RPMI8226 (cell line): ENCODE measurements at places on chromosomes 12 and 14.

DNA sequence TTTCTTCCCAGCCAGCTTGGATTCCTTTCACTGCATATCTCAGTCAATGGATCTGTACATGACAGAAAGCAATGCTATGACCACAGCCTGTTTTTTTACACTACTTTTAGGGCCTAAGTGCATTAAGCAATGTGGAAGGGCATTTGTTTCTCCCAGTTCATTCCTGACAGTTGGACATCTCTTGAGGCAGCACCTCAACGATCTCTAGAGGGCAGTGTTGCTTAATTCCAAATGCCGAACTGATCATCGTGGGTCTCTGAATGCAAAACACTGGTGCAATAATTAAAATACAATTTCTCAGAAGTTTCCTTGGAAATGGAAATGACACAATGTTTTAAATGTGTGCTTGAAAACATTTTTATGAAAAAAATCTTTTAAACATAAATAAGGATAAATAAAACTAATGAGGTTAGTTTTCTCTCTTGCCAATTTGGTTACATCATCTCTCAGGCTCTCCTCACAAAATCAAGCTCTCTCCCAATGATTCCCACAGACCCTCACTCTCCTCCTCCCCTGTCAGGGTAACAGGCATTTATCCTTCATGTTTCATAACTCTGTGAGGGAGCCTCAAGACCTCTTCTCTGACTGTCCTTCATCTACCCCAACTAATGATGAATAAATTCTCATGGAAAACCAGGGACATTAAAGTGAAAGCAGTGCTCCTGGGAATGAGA, 192.4 kb upstream of the SLC16A7 start:
- DNase-seq: peak; percentile 51

DNA sequence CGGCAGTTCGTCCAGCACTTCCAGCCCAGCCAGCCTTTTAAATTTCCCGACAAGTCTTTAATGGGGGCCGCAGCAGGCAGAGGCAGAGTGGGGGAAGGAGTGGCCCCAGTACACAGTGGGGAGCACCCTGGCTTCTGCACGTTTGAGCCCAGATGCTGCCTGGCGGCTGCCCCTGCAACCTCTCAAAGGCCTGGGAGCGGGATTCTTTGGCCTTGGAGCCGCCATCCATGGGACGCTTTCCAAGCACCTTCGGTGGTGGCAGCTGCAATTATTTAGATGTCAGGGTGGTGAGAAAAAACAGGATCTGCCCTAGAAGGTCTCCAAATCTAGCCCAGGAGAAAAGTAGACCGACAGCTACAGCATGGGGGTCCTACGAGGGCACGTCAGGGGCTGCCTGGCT, 46.0 kb downstream of the FAM222A start:
- no peak for DNase-seq

DNA sequence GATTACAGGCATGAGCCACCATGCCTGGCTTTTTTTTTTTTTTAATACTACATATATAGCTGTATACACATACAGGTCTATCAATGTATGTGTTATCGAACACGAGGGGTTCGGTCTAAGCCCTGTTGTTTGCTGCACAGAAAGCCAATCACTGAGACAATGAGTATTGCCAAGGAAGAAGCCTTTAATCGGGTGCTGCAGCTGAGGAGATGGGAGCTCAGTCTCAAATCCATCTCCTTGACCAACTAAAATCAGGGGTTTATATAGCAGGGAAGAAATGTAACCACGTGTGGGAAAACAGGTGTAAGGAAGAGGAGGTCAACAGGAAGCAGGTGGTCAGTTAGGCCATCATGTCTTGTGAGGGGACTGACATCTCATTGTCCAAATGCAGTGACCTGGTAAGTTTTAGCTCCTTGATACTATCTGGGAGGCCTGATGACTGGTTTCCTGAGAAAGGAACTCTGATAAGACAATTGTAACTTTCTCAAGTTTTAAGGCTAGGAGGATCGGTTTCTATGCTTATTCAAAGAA, 80.9 kb upstream of the MAP1LC3B2 start:
- no peak for DNase-seq

DNA sequence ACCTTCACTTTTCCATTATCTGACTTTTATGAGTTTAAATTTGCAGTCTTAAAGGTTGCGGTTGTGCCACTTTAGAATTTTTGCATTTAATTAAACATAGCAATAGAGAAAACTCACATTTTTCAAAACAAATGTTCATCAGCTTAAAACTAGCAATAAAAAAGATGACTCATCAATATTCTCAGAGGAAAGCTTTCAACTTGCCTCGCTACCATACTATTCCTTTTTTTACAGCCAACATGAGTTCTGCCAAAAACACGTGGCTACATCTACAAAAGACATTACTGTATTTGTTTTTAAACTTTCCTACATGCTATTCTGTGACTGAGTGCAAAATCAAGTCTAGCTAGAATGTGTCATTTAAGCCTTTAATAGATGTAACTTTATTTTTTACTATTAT, 497.1 kb downstream of the RPS29 start:
- no peak for DNase-seq

- peak; percentile 98 for DNase-seq
Observed at GRCh38 chr12:4119157-4119761, 154.3 kb upstream of the CCND2 start.

- DNase-seq: no peak
Observed at GRCh38 chr12:69026336-69026735, 93.4 kb upstream of the CPM start.

GRCh38 chr12:12872139-12872933, 19.0 kb upstream of the GPRC5A start:
- DNase-seq: no peak

GRCh38 chr12:73951956-73952703, 585.5 kb upstream of the ATXN7L3B start:
- DNase-seq: no peak

- DNase-seq: peak; percentile 90
Observed at GRCh38 chr12:27667540-27667939, 28.7 kb upstream of the REP15 start.

- no peak for DNase-seq
Observed at GRCh38 chr12:96190413-96191108, 3.6 kb upstream of the ELK3 start.

GRCh38 chr14:99189201-99189801, 82.7 kb downstream of the BCL11B start:
- DNase-seq: no peak

GRCh38 chr14:104309657-104310369, 171.4 kb downstream of the KIF26A start:
- no peak for DNase-seq

- DNase-seq: peak; percentile 69
Observed at GRCh38 chr12:6703631-6704030, 3.0 kb upstream of the PIANP start.

DNA sequence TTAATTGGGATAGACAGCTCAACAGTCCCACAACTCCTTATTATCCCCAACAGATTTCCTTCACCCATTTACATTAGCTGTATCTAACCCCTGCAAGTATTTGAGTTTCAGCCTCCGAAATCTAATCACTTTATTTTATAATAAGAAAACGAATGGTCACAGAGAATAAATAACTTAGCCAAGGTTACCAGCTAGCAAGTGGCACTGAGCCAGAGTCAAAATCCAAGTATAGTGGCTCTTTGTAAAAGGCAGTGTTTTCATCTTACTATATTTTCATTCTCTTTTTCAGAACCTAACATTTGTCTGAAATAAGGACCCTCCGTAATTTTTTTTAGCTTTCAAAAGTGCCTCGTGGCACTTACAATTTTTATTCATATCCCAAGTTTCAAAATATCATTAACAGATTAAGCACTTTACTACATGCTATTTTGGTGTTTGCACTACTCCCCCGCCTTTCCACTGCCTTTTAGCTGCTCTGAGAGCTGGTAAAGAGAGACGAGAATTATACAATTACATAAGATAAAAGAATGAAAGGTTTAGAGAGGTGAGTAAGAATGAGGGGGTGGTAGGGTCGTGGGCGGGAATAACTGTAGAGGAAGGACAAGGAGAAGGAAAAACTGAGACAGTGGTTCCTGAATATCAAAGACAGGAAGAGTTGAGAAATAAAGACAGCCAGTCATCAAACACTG, 3.7 kb upstream of the USP15 start:
- DNase-seq: no peak

- DNase-seq: no peak
Observed at GRCh38 chr14:74542056-74542685, 48.6 kb downstream of the ISCA2 start.

GRCh38 chr12:93419388-93420034, 22.2 kb downstream of the UBE2N start:
- peak; percentile 36 for DNase-seq

DNA sequence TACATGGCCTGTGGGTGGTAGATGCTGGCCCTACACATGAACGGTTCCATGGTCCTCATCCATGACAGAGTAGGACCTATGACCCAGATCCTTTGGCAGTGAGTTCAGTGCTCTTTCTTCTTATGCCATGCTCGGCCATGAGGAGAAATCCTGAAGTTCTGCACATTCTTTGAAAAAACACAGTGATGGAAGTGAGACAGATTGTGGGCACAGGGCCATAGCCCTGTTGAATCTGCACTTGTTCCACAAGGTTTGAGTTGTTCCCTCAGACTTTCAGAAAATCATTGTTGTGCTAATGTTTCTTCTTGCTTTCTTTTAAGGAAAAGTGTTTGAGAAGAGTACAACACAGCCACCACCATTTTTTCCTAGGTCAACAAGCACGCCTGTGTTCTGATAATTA, 180.0 kb downstream of the C12orf75 start:
- no peak for DNase-seq
